GM06990 (cell line): ENCODE measurements at places on chromosomes 1 and 21.

DNA sequence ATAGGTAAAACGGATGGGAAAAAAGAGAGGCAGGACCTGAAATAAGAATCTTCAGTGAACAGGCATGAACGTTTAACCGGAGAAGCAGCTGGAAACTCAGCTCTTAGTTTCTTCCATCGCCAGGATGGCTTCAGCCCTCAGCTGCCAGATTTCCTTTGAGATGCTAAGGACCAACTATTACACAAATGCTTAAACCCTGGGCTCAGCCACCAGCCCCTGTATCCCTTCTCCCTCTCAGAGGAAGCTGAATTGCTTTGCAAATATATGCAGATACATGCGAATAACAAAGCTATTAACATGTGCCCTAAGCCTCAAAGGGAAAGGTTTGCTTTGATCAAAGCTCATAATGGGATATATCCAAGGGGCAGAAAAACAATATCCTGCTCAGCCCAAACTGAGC, 515.1 kb downstream of the OMA1 start:
- DNase-seq = no peak

- DNase-seq = no peak
Observed at GRCh38 chr1:19405761-19406487, 79.4 kb downstream of the CAPZB start.

DNA sequence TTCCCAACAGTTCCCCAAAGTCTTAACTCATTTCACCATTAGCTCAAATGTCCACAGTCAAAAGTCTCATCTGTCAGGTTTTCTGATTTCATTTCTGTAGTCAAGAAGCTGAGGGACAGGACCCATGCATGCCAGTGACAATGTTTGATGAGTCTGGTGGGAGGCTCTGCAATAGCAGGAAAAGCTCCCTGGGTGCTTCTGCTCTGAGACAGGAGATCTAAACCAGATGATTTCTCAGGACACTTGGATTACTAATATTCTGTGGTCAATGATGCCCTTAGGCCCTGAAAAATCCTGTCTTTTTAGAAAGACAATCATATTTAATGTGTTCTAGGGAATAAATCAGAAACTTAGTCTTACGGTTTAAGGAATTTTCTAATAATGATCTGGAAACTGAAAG, 56.4 kb downstream of the PCBP3 start:
- no peak for DNase-seq

- no peak for DNase-seq
Observed at GRCh38 chr1:205918955-205919746, 24.1 kb downstream of the SLC26A9 start.

- no peak for DNase-seq
Observed at GRCh38 chr1:1163538-1164070, 10.1 kb upstream of the TTLL10 start.

DNA sequence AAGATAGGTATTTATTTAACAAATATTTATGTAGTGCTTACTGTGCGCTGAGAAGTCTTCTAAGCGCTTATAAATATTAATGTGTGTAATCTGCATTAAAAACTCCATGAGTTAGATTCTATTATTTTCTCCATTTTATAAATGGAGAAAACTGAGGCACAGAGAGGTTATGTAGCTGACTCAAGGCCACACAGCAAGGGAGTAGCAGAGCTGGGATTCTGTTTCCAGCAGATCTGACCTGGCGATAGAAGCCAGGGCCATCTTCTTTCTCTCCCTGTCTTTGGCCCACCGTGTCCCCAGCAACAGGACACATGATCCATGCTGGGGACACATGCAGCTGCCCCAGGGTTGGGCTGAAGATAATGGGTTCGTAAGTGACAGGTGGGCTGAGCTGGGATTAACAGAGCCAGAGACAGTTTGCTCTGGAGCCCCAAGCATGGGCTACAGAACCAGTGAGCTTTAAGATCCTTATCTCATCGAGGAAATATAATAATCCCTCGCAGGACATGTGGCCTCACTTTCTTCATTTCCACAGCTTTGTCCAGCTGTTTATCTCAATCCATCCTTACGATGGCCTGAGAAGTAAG, 30.3 kb downstream of the IGSF21 start:
- no peak for DNase-seq

GRCh38 chr1:201430776-201431175, 9.2 kb upstream of the TNNI1 start:
- DNase-seq = no peak

DNA sequence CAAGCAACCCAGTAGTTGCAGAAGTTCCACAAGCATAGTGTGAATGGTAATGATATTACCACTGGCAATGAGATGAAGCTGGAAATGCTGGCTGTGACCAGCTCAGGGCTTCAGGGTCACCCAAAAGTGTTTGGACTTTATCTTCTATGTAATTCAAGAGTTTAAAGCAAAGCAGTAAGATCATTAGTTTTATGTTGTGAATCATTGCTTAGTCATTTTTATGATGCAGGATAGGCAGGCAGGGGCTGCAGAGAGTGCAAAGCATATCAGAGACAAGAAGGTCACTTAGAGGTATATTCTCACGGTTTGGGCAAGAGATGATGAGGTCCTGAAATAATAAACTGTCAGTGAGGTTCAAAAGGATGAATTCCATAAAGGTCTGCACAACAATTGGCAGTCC, 147.4 kb downstream of the OLFM3 start:
- no peak for DNase-seq

DNA sequence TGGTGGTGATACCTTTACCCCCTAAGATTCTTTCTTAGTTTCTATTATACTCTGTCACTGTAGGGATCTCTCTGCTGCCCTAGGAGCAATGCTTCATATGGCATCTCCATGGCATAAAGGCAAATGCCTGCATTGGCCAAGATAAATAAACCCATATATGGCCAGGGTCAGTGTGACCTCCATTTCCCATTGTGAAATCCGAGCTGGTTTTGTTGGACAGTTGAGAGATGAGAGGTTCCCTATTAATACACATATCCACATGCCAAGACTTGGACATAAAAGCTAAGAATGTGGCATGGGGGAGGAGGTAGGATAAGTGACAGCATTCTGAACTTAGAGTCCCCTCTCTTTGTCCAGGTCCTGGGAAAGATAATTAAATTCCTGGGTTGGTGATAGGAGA, 1.4 kb downstream of the TPM3 start:
- no peak for DNase-seq

DNA sequence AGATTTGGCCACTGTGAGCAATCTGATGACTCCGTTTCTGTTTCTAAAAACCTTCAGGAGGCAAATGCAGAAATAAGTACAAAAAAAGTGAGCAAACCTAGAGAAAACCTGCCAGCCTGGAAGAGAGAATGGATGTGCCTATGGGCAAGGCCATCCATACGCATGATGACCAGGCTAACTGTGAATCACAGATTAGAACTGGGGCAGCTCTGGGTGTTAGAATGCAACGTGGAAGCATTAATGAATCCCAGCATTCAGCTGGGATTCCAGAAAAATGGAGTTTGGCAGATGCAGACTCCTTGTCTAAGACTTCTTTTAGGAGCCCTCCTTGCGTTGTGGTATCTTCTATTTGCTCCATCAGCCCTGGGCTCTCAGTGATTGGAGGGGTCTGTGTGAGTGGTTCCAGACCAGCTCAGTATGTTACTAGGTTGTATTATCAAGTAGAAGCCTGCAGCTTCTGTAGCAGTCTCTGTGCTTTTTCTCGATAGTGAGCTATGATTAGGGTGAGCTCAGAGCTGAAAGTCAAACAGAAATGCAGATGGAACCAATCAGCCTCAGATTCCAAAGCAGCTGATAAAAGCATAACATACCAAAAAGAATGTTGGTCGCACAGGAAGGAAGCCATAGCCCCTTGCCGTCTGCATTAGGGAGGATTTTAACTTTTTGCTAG, 154.0 kb downstream of the PSMG1 start:
- no peak for DNase-seq

GRCh38 chr1:51950701-51951100, 39.8 kb downstream of the RAB3B start:
- DNase-seq = no peak

- no peak for DNase-seq
Observed at GRCh38 chr1:97332716-97333115, 588.1 kb downstream of the DPYD start.

GRCh38 chr1:114219172-114219868, 65.7 kb upstream of the SYT6 start:
- DNase-seq = no peak

DNA sequence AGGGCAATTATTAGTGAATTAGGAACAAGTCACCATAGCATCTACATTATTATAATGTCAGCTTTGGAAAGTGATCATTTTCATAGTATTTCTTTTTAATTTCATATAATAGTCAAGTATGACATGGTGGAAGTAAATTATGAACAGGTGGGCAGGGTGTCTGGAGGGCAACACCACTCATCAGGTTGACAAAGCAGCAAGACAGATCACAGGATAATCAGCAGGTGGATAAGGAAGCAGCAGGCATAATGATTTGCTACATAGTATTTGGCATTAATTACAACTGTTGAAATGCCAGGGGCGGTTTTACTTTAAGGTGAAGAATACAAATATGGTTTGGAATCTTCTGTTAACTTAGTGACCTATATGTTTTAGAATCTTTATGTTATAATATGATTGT, 1342.2 kb downstream of the PLA2G4A start:
- no peak for DNase-seq

GRCh38 chr1:70778934-70779333, 268.7 kb downstream of the PTGER3 start:
- no peak for DNase-seq
